ENCODE measurements at places on chromosomes 5 and 9.

DNA sequence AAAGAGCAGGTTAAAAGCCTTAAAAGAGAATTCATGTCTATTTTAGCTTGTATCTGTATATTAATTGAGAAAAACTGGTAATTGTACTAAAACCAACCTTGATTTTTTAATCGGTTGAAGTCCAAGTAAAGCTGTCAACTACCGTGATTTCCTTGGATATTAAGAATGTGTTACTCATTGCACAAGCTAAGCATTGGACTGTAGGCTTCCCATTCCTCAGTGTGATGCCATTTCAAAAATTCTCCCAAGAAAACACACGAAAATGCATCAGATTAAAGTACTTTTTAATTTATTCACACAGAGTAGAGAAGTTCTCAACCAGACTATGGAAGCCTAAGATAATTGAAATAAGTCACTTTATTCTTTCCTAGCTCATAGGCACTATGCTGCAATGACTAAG, 761.4 kb upstream of the TYRP1 start:
- no peak for DNase-seq

- no peak for DNase-seq
Observed at GRCh38 chr5:72542695-72543094, 35.5 kb upstream of the ZNF366 start.

DNA sequence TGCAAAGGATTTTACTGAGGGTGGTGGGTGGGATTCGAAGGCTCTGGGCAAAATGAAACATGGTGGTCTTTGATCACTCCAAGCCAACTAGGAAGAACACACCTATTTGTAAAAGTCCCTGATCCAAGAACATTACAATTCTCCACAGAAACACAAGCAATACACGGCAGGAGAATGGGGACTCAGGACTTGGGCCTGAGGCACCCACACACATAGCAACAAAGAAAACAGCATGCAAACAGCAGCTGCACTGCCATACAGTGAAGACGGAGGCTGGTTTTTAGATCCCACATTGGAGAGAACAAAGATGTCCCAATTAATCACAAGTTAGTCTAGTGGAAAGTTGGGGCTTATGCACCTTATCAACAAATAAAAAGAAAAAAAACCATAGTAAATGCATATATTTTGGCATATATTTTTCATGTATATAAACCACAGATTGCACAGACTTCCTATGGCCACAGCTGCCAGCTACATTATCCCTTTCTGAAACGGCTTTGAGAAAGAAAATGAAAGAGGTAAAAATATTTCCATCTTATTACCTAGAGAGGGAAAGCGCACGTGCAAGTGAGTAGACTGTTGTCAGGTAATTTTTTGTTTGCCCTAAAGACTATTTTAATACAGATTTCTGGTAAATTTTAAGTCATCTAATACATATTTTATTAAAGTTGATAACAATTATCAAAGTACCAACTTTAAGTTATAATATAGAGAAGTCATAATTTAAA, 410.9 kb downstream of the BNC2 start:
- no peak for DNase-seq

GRCh38 chr5:38135486-38136039, 122.8 kb upstream of the EGFLAM start:
- DNase-seq = no peak

DNA sequence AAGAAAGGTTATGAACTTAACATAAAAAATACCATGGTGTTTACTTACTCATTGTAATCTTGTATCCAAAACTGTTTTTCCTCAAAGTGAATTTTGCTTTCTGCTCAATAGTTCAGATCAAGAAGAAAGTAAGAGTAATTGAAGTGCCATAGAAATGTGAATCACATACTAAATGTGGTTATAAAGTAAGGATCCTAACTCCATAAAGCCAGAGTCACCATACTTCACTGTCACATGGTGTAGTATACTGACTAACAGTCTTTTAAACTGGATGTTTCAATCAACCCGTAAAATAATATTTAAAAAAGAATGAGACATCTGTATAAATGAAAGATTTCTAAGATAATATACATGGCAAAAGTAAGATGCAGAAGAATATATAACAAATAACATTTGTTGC, 72.1 kb downstream of the NIPBL start:
- no peak for DNase-seq

DNA sequence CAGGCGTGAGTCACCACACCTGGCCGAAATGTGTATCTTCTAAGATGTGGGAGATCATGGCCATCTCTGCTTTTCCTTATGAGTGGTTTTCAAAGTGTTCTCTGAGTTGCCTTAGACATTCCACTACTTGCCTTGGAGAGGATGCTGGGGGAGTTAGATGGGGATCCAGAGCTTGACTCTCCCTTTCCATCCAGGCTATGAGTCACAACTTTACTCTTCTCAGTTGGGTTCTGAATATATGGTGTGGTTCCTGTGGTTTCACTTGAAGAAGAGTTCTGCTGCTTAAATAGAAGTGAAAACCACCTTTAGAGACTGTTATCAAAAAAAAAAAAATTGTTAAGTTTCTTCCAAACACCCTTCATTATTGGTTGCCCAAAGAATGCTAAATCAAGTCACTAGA, 217.6 kb downstream of the ZNF608 start:
- no peak for DNase-seq

GRCh38 chr5:163670036-163670435, 164.6 kb downstream of the MAT2B start:
- DNase-seq = no peak

GRCh38 chr9:126915281-126915816, 767 bp downstream of the RALGPS1 start:
- no peak for DNase-seq

GRCh38 chr9:127543221-127543620, 68.9 kb upstream of the STXBP1 start:
- no peak for DNase-seq

DNA sequence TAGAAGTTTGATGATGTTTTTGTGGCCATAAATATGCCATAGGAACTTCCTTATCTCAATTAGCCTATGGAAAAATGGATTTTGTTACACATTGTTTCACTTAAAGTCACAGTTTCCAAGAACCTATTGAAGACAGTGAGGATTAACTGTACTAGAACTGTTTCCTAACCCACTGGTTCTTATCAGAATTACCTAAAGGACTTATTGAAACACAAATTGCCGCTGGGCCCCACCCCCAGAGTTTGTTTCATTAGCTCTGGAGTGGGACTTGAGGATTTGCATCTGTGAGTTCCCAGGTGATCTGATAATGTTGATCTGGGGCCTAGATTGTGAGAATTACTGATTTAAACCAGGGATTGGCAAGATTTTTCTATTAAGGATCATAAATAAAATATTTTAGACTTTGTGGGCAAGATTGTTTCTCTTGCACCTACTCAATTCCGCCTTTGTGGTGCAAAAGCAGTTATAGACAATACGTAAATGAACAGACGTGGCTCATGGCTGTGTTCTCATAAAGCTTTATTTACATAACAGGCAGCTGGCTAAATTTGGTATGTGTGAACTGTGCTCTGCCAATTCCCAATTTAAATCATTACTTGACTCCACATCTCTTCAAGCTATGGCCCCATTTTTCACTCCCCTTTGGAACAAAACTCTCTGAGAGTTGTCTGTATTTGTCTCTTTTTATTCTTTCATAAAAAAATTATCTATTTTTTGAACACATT, 9.3 kb downstream of the JAK2 start:
- no peak for DNase-seq
